Lower lobe of right lung (tissue), 2 donors: ENCODE measurements at places on chromosomes 3 and 15.

DNA sequence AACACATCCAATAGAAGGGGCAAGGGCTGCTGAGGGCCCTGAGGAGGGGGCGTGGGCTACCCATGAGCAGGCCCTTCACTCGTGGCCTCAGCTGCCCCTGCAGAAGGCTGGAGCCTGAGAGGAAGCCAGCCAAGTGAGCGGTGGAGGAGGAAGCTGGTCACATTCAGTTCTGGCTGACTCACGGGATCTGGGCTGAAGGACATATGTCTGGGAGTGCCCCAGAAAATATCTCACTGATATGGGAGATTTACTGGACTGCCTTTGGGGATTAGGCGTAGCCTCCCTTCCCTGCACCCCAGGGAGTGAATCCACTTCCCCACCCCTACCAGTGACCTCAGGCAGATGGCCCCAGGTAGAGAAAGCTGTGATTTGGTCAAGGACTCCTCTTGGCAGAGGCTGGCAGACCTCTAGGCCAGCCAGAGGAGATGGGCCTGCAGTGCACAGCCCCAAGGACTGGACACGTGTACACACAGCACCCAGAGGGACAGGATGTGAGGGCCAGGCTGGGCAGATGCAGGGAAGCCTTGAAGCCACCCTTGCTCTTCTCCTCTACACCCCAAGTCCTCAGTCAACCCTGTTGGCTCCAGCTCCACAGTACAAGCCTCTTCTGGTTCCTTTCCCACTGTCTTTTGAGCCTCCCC lies 14.2 kb upstream of the ANKDD1A start:
- DNase-seq, result peak; percentile 78

- no peak for DNase-seq
Measured at GRCh38 chr15:61115679-61116078, 113.4 kb downstream of the RORA start.

DNA sequence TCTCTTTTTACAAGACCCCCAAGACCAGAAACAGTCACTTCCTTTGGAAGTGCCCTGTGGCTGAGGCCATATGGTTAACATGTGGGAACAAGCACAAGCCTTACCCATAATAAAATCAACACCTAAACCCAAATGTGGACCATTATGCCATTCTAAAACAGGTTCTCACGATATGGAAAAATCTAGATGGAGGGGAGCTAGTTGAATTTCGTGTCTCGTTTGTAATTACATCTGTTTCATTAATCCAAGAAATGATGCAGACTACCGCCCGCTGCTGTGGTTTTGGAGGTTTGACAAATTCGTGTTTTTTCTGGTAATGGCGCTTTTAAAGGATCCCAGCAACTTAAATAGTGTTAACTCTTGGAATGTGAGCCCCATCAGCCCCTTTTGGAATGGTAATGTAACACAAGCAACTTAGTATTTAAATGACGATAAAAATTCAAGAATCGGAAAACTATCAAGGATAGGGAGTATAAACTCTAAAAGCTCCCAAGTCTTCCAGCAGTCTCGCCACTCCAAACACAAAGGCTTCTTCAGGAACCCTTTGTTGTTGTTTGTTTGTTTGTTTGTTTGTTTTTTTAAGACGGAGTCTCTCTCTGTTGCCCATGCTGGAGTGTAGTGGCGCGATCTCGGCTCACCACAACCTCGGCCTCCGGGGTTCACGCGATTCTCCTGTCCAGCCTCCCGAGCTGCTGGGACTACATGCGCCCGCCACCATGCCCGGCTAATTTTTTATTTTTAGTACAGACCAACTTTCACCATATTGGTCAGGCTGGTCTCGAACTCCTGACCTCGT lies 1.1 kb downstream of the CNBP start:
- no peak for DNase-seq

- no peak for DNase-seq
Measured at GRCh38 chr3:109678600-109678999, 341.3 kb upstream of the DPPA4 start.

DNA sequence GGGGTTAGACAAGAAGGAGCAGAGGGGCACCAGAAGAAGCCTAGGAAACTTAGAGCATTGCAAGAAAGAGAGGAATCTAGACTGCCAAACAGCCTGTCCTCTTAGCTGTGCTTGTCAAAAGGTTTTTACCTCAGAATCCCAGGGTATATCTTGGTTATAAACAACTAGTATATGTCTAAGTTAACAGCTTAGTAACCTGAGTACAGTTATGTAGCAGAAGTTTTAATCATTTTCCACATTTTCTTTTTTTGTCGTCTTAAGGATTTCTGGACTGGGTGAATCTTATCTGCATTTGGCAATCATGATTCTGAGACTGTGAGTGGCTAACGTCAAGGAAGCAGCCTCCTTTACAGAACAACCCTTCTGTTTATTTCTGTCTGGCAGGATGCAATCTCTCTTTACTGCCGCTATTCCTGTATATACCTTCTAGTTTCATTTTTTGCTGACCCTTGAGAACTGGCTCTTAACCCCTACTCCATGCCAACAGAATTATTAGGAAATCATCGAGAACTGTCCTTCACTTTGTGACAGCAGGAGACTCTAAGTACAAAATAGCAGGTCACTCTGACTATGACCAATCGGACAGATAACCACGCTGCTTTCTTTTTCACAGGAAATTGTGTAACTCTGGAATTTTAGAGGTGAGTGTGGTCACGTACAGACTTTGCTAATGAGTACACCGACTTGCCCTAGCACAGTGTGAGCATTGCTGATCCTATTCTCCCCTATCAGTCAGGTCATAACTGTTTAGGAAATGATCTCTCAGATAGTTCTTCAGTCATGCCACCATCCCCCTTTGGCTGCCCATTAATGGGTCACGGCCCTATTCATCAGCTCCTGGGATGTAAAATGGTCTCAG lies 3.3 kb upstream of the CP start:
- DNase-seq, result no peak

DNA sequence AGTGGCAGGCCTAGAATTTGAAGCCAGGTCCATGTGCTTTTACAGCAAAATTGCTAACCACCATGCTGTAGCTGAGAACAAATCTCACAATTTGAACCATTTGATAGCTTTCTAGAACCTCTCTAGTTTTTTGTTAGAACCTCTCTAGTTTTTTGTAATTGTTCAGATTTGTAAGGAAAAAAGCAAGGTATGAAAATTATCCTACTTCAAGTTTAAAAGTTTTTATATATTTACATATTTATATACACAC lies 9.8 kb downstream of the GXYLT2 start:
- DNase-seq, result no peak

- no peak for DNase-seq
Measured at GRCh38 chr3:186096290-186096689, 12.6 kb downstream of the ETV5 start.

DNA sequence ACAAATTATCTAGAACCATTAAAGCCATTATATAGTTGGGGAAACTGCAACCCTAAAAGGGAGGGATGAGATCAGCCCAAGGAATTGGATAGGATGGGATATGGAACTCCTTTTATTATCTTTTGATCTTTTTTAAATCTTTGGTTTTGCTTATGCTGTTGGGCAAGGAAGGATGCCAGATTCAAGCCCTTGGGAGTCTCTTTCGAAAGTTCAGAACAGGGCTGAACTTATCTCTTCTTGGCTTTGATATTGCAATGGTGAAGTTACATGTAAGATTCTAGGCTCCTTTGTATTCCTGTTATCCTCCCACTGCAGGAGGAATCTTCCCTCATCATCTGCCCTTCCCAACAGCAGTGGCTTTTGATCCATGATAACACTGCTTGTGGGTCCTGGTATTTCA lies 10.0 kb upstream of the SLC22A13 start:
- DNase-seq, result no peak

- peak; percentile 83 for DNase-seq
Measured at GRCh38 chr15:31128919-31129768, 27.6 kb upstream of the TRPM1 start.

DNA sequence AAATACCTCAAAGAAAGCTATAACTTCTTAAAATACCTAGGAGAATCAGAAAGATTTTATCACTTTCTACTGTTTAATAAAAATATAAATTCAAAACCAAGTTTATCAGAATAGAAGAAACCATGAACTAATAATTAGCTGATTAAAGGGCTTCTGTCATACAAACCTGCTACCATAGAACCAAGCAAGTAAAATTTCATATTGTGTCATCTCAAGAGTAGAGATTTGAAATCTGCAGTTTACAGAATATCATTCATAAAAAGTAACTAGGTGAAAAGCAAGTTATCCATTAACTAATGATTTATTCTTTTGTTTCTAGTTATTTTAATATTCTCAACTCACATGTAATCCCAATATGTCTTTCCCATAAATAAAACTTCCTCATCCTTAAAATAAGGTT lies 36.8 kb upstream of the XXYLT1 start:
- no peak for DNase-seq

DNA sequence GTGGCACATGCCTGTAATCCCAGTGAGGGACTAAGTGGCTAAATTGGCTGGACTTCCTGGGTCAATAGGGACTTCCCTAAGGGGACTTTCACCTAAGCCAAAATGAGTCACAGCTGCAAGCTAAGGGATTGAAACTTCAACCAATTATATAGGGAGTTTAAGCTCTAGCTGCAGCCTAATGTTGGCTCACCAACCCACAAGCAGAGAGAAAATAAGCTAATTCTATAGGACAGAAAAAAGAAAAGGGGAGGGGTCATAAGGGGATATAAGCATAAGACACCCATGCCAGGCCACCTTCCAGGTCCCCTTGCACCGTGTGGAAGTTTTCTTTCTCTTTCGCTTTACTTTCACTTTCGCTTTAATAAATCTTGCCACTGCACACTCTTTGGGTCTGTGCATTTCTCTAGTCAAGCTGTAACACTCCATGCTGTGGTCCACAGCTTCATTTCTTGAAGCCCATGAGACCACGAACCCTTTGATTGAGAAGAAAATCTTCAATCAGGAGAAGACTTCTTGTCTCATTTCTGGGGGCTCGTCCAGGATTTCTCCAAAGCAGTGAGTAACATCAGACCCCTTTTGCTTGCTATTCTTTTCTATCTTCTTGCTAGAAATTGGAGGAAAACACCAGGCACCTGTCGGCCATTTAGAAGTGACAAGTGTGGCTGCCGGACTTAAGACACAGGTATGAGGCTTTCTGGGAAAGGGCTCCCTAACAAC lies 192.3 kb downstream of the IGSF11 start:
- DNase-seq, result no peak

GRCh38 chr3:87898971-87899370 lies 159.8 kb downstream of the CGGBP1 start:
- no peak for DNase-seq

DNA sequence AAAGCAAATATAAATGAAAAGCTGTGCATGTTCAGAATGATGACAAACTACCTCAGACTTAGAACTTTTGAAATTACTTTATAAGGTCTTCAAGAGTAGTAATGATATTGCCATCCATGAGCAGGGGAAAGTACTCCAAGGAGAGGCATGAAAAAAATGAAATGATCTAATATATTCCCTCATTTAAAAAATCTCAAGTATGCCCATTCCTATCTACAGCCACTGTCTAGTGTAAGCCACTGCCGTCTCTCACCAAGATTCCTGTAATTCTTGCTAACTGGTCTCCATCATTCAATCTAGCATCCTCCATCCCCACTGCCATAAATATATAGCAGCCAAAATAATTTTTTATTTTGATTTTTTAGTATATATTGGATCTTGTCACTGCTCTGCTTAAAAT lies 258.8 kb downstream of the PLOD2 start:
- no peak for DNase-seq

GRCh38 chr3:149810846-149811245 lies 2.2 kb upstream of the RNF13 start:
- no peak for DNase-seq

GRCh38 chr3:14201940-14202684 lies 23.5 kb downstream of the LSM3 start:
- DNase-seq, result no peak

DNA sequence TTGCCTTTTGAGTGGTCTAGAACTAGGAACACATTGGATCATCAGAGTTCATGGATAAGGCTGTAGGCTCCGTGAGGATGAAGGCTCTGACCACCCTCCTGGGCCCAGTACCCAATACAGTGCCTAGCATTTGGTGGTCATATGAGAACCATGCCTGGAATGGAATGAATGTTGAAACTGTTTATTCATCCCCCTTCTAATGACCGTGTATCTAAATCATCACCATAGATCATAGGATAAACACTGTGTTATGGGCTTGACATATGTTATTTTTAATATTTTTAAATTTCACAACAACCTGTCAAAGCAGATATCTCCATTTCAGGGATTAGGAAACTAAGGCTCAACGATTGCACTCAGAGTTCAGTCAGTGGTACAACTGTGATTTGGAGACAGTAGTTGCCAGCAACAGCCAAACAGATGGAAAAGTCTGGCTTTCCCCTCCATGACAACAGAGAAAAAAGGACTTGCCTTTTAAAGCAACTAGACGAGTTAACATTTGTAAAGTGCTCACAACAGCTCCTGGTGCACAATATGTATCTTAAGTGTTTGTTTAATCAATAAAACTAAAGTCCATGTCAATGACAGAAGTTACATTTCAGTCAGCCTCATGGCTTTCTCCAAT lies 89.6 kb downstream of the TMEM266 start:
- DNase-seq, result no peak

GRCh38 chr3:149579161-149579560 lies 78.7 kb downstream of the WWTR1 start:
- no peak for DNase-seq

DNA sequence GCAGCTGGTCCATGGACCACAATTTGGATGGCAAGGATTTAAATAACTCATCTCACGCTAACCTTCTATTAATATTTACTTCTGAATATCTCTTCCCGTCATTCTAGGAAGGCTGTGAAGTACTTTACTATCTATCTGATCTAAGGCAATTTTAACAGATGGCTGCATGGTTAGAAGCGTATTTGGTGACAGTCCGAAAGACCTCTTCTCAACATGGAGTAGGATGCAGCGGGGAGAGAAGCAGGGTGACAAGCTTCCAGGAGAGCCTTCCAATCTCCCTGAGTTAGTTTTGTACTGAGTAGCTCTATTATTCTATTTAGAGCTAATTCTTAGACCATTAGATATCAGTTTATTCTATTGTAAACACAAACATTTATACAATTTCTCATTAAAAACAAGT lies 309.4 kb downstream of the PLCL2 start:
- no peak for DNase-seq

DNA sequence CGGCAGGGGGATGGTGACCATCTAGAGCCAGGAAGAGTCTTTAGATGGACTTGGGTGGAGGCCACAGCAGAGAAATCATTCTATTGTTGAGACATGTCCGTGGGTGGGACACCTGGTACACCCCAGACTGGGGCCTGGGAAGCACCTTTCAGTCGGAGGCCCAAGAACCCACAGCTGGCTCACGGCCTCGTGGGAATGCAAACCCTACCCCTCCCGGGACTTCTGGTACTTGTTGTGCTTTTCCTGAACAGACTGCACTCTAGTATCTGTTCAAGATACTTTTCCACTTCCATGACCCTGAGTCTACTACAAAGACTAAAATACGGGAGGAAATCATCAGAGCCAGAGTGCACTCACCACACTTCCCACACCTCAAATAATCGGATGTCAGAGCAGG lies 60.7 kb downstream of the BDH1 start:
- DNase-seq, result no peak
